ENCODE measurements at places on chromosomes 5 and 9. TPM values are rescaled to one million over a fixed set of nuclear protein-coding genes. Genes with fewer than 3 reads are reported as not detected.

The RNF183 gene
- not detected for total RNA-seq

GRCh38 chr5:132437604-132438266, 52.8 kb downstream of the IRF1 start:
- peak; percentile 84 for DNase-seq

GRCh38 chr5:14753292-14753691, 88.8 kb downstream of the OTULIN start:
- no peak for DNase-seq

DNA sequence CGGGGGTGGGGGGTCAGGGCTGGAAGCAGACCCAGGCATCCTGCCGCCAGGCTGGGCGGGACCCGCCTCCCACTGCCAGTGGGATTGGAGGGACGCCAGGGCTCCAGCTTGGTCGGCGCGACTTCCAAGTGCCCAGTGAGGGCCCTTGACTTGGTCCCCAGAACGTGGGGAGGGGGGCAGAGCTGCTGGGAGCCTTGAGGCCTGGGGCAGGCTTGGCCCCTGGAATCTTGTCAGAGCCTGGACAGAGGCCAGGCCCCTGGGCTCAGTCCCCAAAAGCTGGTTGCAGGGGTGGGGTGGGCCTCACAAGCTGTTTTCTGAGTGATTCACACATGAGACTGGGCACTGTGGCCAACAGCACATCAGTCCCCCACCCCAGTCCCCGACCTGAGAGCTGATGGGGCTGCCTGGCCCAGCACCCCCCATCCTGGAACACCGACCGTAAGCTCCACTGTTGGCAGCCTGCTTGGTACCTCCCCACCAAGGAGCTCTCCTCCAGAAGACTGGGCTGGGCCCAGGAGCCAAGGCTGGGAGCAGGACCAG, 526 bp downstream of the CLIC3 start:
- DNase-seq = no peak

DNA sequence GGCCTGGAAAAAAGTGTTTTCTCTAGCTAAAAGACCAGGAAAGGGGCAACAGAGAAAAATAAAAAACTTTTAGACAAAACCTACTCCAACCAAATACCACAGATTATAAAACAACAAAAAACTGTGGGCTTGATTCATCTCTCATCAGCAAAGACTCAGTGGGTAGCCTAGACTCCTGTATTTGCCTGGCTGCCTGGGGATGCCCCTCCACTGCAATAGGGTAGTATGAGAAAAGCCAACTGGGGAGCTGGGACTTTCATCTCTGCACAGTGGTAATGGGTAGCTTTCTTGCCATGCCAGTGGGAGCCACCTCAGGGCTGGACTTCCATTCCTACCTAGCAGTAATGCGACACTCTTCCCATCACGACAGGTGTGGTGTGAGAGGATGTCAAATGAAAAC, 7.5 kb downstream of the ZNF484 start:
- no peak for DNase-seq

The SARDH gene
- 0.95 TPM for total RNA-seq

The SLIT3 gene
- 60.5 TPM for total RNA-seq

GRCh38 chr5:102796498-102796897, 41.4 kb downstream of the PAM start:
- no peak for DNase-seq

DNA sequence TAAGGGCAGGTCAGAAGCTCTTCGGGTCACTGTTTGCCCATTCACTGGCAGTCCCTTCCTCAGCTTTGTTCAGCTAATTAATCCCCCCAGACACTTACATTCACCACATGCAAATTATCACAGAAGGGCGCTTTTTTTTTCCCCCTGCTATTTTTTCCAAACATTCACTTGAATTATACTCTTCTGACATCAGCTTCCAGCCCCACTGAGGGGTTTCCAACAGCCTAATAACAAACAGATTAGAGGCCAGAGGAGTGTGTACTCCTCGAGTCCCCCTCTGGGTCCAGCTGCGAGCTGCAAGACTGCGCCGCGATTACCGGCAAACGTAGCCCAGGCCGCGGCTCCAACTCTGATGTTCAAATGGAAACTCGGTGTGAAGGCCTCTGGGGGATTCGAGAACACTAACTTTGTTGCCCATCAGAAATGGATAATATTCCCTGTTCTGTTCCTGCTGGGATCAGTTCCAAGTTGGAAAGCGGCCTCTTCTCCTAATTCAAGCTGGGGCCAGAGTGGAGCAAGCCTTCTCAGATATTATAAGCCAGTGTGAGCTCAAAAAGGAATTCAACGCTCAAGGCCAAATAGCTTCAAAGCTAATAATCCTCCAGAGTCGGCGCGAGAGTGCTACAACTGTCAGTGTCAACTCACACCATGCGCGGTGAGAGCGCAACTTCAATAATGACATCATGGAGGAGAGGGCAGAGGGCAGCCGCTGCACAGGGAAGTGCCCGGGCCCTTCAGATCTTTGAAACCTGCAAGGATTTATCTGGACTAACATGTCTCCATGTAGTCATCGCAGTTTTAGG, 560.8 kb downstream of the BNC2 start:
- DNase-seq = peak; percentile 17

GRCh38 chr5:99010294-99010693, 81.5 kb upstream of the CHD1 start:
- DNase-seq = no peak

DNA sequence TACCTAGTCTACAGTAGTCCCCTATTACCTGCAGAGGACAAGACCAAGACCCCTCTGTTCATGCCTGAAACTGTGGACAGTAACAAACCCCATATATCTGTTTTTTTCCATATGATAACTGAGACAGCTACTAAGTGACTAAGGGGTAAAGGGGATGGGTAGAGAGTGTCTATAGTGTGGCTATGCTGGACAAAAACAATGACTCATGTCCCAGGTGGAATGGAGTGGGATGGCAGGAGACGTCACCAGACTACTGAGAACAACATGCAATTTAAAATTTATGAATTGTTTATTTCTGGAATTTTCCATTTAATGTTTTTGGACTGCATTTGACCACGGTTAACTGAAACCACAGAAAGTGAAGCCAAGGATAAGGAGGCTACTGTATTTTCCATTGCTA, 171.8 kb downstream of the AGTPBP1 start:
- DNase-seq = no peak

- DNase-seq = no peak
Observed at GRCh38 chr5:69517763-69518212, 25.2 kb downstream of the OCLN start.

DNA sequence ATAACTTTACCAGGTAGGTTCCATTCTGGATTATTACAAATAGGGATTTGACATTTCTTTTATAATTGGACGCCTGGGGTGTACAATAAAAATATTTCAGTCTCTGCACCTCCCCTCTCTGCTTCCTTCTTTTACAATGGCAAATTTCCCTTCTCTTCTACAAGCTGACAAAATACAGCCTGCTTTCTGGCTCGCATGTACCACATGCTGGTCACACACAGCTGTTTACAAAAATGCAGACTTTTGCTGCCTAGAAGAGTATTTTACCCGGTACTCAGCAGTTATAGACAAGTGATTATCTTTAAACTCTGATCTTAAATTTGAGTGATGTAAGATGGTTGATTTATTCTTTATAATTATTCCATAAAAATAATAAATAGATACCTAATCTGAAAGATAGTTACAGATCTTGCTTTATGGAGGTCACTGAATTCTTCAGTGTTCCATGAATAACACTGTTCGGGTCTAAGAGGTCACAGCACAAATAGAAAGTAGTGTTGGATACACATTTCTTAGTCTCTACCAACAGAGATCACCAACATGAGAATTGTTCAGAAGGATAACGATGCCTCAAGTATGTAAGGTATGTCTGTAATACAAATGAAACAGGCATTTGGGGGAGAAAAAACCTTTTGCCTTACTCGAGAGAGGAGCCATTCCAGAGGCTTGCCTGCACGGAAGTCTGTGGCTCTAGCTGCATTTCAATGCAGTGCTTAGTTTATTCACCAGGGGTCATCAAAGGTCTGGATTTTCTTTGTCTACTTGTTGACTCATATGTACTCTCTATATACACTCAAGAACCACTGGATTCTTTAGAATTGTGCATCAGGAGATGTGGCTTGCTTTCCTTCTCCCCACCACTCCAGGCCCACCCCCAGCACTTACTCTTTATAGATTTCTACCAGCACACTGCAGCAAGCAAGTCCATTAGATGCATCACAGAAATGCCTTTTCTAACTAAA, 206.6 kb upstream of the RFX3 start:
- DNase-seq = peak; percentile 41

The SCGB3A2 gene
- not detected for total RNA-seq

The PCDHGC3 gene
- 12.1 TPM for total RNA-seq

DNA sequence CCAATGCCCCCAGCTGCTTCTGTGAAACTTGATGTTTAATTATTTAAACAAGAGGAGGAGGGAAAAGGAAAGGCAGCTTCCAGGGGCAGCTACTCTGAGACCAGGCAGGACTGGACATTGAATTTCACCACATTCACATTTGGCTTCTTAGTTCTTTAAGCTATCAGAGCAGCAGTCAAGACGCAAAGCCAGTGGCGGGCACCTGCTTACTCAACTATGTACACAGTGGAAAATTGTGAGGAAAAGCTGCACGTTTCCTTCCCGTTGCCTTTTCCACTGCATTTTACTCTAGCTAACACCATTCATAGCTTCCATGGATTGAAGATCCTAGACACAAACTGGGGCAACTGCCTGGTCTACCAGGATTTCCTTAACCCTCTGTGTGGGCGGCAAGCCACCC, 200.3 kb downstream of the ERCC6L2 start:
- DNase-seq = no peak

DNA sequence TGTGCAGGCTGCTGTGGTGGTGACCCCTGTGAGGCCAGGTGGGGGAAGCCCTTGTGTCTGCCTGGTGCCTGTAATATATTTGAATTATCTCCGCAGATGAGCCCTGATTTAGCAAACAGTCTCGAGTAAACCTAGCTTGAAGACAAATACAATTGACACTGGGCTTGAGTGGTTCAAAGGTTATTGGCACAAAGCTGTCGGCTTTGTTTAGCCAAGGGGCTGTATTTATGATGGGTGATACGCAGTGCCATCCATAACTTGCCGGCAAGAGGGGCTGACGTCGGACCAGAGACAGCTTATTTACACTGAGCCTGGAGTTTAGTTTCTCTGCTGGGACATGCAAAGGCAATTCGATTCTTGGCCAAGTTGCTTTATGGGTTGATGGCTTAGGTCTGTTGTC, 20.0 kb upstream of the PITX1 start:
- no peak for DNase-seq

The ADAMTSL2 gene
- total RNA-seq = 2.2 TPM

The SYNPO gene
- total RNA-seq = 38.1 TPM

GRCh38 chr5:66876266-66876807, 280.1 kb downstream of the MAST4 start:
- no peak for DNase-seq

- no peak for DNase-seq
Observed at GRCh38 chr9:445033-445432, 230.4 kb downstream of the DOCK8 start.

GRCh38 chr5:5295351-5295750, 127.1 kb upstream of the ICE1 start:
- no peak for DNase-seq

GRCh38 chr5:55720188-55720703, 8.1 kb upstream of the SLC38A9 start:
- DNase-seq = no peak

DNA sequence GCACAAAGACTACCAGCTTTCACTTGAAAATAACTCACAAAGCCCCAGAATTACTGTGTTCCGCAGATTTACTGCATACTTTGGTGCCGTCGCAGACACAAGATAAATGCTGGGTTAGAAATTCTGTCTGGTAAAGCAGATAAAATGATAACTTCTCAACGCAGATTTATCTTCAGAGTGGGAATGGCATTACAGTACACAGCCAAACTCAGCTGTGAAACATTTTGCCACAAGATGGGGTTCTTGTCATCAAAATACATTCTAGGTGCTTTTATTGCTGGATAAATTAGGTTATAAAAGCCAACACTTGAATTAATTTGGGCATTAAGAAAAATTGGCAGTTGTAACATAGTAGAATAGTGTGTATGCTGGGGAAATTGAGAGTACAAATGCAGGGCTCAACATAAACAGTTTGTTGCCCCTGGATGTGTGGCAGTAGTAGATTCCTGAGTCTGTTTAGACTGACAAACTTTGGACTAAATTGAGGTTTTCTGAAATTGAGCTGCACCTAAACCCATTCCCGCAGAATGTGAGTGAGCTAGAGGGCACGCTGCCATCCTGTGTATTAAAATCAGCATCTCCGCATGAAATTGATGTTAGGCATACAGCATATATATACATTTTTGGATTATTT, 61.1 kb downstream of the LMNB1 start:
- DNase-seq = no peak

The LCNL1 gene
- 0.75 TPM for total RNA-seq

The PCA3 gene
- total RNA-seq = not detected

- DNase-seq = no peak
Observed at GRCh38 chr5:128506643-128507042, 31.4 kb downstream of the FBN2 start.

The FOXI1 gene
- not detected for total RNA-seq

The CNTNAP3 gene
- total RNA-seq = 1.6 TPM

DNA sequence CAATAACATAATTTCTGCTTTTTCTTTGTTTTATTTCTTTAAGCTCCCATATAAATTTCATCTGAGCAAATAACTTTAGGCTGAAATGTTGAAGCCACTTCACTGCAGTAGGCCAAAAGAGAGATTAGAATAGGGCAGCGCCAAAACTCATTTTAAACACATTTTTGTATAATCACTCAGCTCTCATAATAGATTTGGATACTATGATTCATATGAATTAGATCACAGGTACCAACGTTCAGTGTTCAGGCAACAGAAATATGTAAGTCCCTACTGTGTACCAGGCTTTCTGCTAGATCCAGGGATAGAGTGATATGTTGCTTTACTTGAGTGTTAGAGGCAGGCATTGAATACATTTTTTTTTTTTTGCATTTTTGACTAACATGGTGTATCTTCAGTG, 370.5 kb downstream of the PTPRD start:
- no peak for DNase-seq

The JADE2 gene
- total RNA-seq = 38.4 TPM

- no peak for DNase-seq
Observed at GRCh38 chr9:134406366-134407120, 80.3 kb downstream of the RXRA start.

DNA sequence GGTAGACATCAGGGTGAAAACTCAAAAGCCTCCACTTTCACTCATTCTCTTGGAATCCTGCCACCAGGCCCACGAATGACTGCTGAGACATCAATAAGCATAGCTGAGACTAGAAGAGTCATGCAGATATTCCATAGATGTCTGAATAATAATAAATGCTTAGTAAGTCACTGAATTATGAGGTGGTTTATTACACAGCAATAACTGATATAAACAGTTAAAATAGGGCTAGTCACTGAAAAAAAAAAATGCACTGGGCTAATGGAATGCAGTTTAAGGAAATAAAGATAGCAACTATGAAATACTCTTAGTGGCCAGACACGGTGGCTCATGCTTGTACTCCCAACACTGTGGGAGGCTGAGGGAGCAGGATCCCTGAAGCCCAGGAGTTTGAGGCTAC, 262.8 kb upstream of the CDH6 start:
- no peak for DNase-seq
